ENCODE measurements at places on chromosomes 16 and 17. TPM values are rescaled to one million over a fixed set of nuclear protein-coding genes. Genes with fewer than 3 reads are reported as not detected.

DNA sequence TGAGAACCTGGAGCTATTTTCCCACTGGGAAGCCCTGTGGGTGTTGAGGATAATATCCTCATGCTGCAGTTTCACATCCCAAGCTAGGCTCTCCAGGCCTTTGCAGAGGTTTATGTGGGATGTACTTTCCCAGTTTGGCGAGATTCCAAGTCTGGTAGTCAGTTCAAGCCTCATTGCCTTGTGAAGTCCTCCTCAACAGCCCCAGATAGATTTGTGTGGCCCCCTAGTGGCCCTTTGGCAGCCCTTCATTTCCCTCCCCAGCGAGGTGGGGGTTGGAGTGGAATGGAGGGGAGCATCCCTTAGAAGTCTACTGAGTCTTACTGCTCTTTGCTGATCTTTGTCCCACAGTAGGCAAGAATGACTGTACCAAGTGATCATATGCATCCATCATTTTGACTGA lies 137.9 kb downstream of the CDH11 start:
- peaks cover 9% of the 10 kb centered on the region for H3K36me3 ChIP-seq
- no peaks in the 10 kb centered on the region for H3K27me3 ChIP-seq
- no peak for DNase-seq
- peaks cover 7% of the 10 kb centered on the region for H3K4me1 ChIP-seq
- H3K27ac ChIP-seq = no peak overlapping the region

DNA sequence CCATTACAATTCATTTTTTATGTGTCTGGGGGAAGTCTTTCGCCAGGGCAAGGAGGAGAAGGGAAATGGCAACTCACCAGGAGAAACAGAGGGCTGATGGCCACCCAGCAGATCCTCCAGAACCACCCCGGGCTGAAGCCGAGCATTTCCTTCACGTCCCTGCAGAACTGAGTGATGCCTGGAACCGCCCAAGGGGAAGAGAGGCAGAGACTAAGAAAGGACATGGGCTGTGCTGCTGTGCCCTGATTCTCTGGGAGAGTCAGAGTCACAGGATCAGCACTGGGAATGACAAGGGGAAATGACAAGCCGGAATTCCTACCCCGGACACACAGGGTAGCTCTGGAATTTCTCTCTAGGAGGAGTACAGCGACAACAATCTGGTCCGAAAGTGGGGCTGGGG lies 27.8 kb downstream of the SLC6A4 start:
- no peaks in the 10 kb centered on the region for H3K36me3 ChIP-seq
- H3K4me1 ChIP-seq = no peaks in the 10 kb centered on the region
- no peak for DNase-seq

- DNase-seq = no peak
- H3K36me3 ChIP-seq = no peaks in the 10 kb centered on the region
- peaks cover 20% of the 10 kb centered on the region for H3K4me1 ChIP-seq
Measured at GRCh38 chr17:50657054-50657453, 22.4 kb downstream of the ABCC3 start.

DNA sequence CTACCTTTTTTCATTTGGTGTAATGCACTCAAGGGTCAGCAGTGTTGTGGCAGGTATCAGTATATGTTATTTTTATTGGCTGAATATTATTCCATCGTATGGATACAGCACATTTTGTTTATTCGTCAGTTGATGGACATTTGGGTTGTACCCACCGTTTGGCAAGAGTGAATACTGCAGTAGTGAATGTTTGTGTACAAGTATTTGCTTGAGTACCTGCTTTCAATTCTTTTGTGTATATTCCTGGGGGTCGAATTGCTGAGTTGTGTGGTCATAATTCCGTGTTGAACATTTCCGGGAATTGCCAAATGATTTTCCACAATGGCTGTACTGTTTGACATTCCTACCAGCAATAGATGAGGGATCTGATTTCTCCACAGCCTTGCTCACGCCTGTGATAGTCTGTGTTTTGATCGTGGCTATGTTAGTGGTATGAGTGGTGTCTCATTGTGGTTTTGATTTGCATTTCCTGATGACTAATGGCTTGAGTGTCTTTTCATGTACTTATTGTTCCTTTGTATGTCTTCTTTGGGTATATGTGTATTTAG lies 108.4 kb downstream of the OR1D5 start:
- no peaks in the 10 kb centered on the region for H3K4me1 ChIP-seq
- DNase-seq = peak; percentile 12
- no peak overlapping the region for H3K27ac ChIP-seq
- no peaks in the 10 kb centered on the region for H3K27me3 ChIP-seq
- no peaks in the 10 kb centered on the region for H3K36me3 ChIP-seq
- no peak overlapping the region for H3K4me3 ChIP-seq

DNA sequence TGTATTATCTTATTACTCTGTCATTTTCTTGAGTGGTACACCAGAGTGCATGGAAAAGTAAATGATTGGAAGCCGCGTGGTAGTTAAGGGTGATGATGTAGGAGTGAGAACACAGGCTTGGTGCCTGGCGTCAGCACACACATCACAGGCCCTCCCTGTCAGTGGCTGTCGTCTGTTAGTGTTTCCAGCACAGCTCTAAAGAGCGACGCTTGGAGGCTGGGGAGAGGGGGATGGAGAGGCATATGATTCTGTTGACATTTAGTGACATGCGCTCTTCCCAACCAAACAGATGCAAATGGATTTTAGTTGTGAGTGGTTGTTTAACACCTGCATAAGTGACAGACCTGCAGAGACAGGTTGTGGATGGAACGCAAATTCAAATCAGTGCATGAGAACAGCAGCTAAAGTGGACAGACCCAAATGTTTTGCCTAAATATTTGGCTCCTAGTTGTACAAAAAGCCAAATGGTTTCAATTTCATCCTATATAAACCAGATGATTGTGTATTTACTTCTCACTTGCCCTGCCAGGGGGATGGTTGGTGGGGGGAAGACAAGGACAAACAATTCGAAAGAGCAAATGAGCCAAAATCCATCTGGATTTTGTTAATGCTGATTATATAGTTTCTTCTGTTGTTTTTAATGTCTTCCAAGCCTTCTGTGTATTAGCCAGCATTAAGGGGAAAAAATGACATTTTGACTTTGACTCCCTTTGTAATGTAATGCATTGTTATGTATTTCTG lies 222.3 kb downstream of the WWOX start:
- H3K27me3 ChIP-seq = no peaks in the 10 kb centered on the region
- H3K4me1 ChIP-seq = no peaks in the 10 kb centered on the region
- H3K27ac ChIP-seq = no peak overlapping the region

DNA sequence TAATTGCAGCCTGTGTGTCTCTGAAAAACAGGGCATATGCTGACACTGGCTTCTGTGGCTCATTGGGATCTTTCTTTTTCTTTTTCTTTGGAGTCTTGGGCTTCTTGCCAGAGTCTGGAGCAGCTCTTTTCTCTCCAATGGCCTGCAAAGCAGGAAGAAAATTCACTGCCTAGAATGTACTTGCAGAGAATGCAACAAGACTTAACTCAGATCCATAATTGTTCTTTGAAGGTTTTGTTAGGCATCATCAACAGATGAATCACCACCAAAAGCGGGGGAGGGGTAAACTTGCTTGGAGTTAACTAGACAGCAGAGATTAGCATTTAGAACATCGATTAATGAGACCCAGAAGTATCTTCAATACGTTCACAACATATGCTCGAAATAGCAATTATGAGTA lies 100.9 kb downstream of the TOX3 start:
- H3K27ac ChIP-seq = no peak overlapping the region
- peaks cover 8% of the 10 kb centered on the region for H3K4me1 ChIP-seq
- no peaks in the 10 kb centered on the region for H3K27me3 ChIP-seq
- H3K36me3 ChIP-seq = no peaks in the 10 kb centered on the region

- H3K27me3 ChIP-seq = no peaks in the 10 kb centered on the region
- no peaks in the 10 kb centered on the region for H3K4me1 ChIP-seq
- peaks cover 21% of the 10 kb centered on the region for H3K36me3 ChIP-seq
Measured at GRCh38 chr17:35094902-35095301, 24.8 kb downstream of the RAD51D start.

- H3K4me1 ChIP-seq = no peaks in the 10 kb centered on the region
- H3K27ac ChIP-seq = no peak overlapping the region
- H3K36me3 ChIP-seq = no peaks in the 10 kb centered on the region
- H3K4me3 ChIP-seq = no peak overlapping the region
- no peak for DNase-seq
Measured at GRCh38 chr17:78141437-78142118, 4.6 kb upstream of the C17orf99 start.

ACSM5 gene
- 4.9 TPM for total RNA-seq

TPSG1 gene
- total RNA-seq = not detected

NUDT7 gene
- 16.4 TPM for total RNA-seq

ENKD1 gene
- total RNA-seq = 22.2 TPM

C16orf95 gene
- total RNA-seq = not detected

CPHXL2 gene
- total RNA-seq = not detected
